ENCODE measurements at places on chromosomes 1 and 21. TPM values are rescaled to one million over a fixed set of nuclear protein-coding genes. Genes with fewer than 3 reads are reported as not detected.

DNA sequence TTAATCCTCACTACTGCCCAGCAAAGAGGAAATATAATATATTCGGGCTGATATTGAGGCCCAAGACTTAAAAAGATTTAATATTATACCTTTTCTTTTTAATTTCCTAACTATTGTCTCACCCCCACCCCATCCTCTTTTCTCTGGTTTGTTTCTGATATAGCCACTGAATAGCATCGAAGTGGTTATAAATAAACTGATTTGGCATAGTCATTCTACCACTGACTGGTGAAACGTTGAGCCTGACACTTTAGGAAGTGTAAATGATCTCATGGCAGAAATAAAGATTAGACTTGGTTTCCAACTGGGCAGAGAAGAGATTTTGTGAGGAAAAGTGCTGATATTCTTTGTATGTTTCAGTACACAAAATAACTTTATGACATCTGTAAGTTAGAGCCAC is 39.3 kb downstream of the DTL start:
- no peak for DNase-seq

DNA sequence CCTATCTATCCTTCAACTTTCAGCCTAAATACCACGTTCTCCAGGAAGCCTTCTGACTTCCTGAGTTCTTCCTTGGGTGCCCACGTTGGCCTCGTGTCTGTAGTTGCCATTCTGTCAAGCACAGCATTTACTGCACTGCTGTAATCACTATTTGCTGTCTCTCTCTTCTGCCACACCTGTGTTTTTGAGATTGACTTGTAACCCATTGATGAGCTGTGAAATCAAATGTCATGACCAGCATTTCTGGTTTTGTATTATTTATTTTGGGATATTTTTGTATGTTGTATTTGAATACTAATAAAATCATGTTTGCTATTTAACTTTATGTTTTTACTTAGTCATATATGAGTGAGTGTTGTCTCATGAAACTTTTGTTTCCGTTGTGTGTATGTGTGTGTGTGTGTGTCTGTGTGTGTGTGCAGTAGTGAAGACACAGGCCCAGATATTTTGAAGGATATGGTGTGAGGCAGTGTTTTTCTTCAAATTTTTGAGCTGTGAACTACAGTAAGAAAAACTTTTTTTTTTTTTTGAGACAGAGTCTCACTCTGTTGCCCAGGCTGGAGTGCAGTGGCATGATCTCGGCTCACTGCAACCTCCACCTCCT is 126.2 kb upstream of the SERBP1 start:
- DNase-seq, result no peak

DNA sequence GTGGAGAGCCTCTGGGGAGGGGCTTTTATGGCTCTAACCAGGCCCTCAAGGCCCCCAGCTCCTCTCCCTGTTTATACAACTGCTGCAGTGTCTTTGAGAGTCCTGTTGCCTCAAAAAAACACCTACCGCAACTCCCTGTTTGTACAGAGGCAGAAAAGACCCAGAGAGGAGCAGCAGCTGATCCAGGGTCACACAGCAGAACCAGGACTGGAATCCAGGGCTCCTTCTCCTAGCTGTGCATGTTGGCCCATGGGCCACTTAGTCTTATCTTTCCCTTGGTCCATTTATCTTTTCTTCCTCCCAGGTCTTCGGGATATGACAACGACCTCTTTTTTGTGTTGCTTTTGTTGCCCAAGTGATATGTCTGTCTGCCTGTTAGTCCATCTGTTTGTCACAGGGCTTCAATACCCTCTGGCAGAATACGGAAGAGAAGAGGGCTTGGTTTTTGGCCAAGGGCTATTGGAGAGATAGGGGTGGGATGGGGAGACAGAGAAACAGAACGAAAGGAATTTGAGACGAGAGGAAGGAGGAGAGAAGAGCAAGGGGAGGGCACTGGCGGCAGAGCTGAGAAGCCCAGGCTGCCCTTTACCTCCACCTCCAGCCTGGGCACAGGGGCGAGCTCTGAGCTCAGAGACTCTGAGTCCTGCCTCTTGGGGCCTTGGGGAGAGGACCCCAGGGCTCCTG is 33.5 kb upstream of the WASF2 start:
- no peak for DNase-seq

GRCh38 chr1:229342656-229343569 is at the start of gene CCSAP:
TSS of gene CCSAP (minus strand) at chr1:229343047. CDS start at chr1:229342465, 582 bp downstream.
- DNase-seq, result no peak

- DNase-seq, result no peak
Measured at GRCh38 chr21:26041431-26042180, 129.0 kb downstream of the APP start.

GRCh38 chr1:8962812-8963530 is 17.3 kb downstream of the CA6 start:
- DNase-seq, result no peak

DNA sequence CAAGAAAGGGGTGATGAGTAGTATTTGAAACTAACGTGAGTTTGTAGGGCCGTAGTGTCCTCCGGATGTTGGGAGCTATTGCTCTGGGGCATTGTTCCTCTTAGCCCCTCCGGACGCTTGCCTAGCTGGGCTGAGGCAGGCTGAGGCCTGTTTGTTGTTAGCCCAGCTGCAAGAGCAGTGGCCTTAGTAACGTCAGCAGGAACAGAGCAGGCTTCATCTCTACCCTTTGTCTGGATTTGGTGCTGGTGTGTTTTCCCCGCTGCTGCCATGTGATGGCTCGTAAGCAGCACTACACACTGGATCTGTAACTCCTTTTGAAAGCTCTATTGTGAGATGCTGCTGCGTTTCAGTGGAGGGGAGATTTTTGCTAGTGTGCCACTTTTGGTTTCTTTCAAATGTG is 57.6 kb downstream of the DNM3 start:
- DNase-seq, result no peak

- DNase-seq, result no peak
Measured at GRCh38 chr1:198711837-198712236, 73.0 kb downstream of the PTPRC start.

DNA sequence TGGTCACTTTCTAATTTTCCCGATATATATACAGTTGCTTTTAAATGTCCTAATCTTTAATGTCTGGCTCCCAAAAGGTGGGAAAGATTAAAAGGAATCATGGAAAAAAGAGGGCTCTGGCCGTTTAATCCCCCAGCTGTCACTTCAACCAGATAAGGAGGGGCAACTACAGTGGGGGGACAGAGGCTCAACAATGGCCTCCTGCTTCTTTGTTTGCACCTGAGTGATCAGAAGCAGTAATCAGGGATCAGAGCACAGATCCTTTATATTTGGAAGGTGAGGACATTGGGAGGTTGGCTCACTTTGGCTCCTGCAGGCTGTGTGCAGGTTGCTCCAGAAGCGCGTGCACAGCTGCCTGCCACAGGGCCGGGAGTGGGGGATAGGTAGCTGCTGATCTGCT is 212.8 kb downstream of the FMN2 start:
- DNase-seq, result no peak

- no peak for DNase-seq
Measured at GRCh38 chr1:177864538-177865305, 105.1 kb downstream of the SEC16B start.

GRCh38 chr21:45950740-45951515 is 30.6 kb upstream of the COL6A1 start:
- no peak for DNase-seq

GRCh38 chr1:31467005-31467674 is 54.1 kb downstream of the SERINC2 start:
- no peak for DNase-seq

GRCh38 chr1:155706139-155706538 is 17.2 kb downstream of the DAP3 start:
- DNase-seq, result no peak

DNA sequence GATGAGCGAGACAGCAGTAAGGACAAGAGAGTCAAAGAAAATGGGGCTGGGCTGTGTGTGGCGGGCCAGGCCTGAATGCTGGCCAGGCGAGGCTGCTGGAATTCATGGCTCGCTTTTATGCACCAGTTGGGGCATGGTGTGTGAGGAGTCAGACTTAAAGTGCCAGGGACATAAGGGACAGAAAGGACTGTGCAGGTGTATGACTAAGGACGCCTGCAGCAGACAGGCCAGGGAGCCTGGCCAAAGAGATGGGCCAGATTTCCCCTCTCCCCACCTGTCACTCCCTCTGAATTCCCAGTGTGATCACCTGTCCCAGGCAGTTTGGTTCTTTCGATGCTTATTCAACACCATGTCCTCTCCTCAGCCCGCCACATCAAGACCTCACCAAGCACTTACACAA is 16.9 kb upstream of the SMIM12 start:
- DNase-seq, result no peak

GRCh38 chr1:224650290-224650689 is 34.2 kb downstream of the CNIH3 start:
- DNase-seq, result no peak

DNA sequence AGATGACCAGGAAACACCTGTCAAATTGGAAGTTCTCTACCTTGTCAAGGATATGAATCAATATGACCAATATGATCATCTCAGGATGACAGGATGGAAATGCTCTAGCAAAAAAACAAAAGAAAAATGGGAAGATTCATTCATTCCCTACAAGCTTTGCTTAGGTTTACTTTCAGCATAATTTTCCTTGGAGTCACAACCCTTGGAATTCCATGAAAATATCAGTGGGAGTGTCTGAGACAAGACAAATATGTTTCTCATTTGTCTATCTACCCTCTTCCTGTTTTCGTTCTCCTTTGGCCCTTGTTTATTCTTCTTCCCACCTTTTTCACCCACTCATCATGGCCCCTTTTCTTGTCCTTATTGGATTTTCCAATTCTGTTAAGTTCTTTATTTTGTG is 50.6 kb downstream of the COLGALT2 start:
- DNase-seq, result no peak

DNA sequence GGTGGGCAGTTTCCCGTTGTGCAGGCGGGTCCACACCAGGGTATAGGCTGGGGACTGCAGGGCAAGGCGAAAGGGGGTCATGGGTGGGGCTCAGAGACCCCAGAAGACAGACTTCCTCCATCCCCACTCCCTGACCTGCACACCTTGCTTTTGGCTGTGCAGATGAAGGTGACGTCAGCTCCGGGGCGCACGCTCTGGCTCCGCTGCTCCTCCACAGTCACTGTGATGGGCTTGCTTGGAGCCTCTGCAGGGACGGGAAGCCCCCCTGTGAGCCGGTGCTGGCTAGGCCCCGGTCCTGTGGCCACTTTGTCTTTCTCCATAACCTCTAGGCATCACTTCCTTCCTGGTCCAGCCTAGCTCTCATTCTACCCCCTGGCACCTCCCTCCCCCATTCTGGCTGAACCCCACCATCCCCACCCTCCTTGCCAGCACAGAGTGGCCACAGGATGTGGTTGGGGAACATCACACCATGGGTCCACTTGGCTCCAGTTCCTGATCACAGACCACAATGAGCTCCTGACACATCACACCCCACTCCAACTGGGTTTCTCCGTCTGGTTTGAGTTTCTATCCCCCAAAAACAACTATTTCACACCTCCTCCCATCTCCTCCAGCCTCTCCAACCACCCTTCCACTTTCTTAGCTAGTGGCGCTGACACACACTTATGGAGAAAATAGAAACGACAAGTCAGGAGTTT is 45.2 kb downstream of the LDLRAD2 start:
- no peak for DNase-seq

DNA sequence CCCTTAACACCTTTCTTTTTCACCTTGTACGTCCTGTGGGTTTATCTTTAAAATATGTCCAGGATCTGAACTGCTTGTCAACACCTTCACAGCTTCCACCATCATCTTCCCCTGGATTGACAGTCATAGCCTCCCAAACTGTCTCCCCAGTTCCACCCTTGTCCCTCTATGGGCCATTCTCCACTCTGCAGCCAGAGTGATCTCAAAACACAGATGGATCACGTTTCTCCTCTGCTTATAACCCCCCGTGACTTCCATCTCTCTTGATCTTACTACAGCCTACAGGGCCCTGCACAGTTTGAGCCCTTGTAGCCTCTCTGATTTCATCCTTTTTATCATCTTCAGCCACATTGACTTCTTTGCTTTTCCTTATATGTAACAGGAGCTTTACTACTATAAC is 4.3 kb downstream of the INSRR start:
- DNase-seq, result no peak

DNA sequence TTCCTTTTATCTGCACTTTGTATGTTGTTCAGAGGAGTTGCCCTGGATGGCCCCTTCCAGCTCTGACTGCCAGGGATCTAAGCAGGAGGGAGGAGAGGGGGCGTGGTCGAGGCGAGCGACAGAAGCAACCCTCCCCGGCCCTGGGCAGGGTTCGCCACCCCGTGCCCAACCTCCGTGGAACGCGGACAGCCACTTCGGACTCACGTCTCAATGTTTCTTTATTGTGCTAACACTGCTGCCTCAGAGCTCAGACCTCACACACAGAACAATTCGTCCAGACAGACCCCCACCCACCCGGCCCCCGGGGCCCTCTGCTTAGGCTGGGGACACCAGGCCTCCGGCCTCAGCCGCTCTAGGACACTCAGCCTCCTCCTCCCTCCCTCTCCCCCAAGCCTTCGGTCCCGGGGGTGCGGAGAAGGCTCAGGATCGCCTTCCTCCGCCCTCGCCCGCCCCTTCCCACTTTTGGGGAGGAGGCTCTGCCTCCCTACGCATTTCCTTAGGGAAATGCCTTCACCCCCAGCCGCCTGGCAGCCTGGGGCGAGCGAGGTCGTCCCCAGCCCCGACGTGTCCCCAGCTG is 8.3 kb downstream of the VSIG8 start:
- DNase-seq, result peak; percentile 38

GRCh38 chr21:44334329-44335030 is 4.7 kb downstream of the CFAP410 start:
- no peak for DNase-seq

- DNase-seq, result no peak
Measured at GRCh38 chr1:9417695-9418094, 121.6 kb upstream of the SLC25A33 start.

- DNase-seq, result no peak
Measured at GRCh38 chr1:48767975-48768510, 8.6 kb downstream of the BEND5 start.

DNA sequence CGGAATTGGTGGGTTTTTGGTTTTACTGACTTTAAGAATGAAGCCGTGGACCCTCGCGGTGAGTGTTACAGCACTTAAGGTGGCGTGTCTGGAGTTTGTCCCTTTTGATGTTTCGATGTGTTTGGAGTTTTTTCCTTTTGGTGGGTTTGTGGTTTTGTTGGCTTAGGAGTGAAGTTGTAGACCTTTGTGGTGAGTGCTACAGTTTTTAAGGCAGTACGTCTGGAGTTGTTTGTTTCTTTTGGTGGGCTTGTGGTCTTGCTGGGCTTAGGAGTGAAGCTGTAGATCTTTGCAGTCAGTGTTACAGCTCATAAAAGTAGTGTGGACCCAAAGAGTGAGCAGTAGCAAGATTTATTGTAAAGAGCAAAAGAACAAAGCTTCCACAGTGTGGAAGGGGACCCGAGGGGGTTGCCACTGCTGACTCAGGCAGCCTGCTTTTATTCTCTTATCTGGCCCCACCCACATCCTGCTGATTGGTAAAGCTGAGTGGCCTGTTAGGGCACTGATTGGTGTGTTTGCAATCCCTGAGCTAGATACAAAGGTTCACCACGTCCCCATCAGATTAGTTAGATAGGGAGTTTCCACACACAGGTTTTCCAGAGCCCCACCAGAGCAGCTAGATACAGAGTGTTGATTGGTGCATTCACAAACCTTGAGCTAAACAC is 20.9 kb downstream of the HENMT1 start:
- no peak for DNase-seq

GRCh38 chr1:25081496-25081895 is 150.8 kb downstream of the SYF2 start:
- no peak for DNase-seq

GRCh38 chr1:223326776-223327175 is 37.2 kb downstream of the SUSD4 start:
- no peak for DNase-seq

SPOCD1 gene
- 6.6 TPM for total RNA-seq

MYBPHL gene
- 1.1 TPM for total RNA-seq

LCE2C gene
- total RNA-seq, result 1.8 TPM

AADACL3 gene
- total RNA-seq, result not detected

TTC24 gene
- not detected for total RNA-seq

GOLT1A gene
- total RNA-seq, result not detected

CLIC6 gene
- total RNA-seq, result 2.8 TPM

RNF223 gene
- not detected for total RNA-seq

S100A6 gene
- total RNA-seq, result 367 TPM

Data from thoracic aorta (tissue), 2 donors.